ENCODE measurements at places on chromosomes 11 and 22. TPM values are rescaled to one million over a fixed set of nuclear protein-coding genes. Genes with fewer than 3 reads are reported as not detected.
A peak's percentile ranks its signal among the peaks of the same experiment; 100 is the strongest.

DNA sequence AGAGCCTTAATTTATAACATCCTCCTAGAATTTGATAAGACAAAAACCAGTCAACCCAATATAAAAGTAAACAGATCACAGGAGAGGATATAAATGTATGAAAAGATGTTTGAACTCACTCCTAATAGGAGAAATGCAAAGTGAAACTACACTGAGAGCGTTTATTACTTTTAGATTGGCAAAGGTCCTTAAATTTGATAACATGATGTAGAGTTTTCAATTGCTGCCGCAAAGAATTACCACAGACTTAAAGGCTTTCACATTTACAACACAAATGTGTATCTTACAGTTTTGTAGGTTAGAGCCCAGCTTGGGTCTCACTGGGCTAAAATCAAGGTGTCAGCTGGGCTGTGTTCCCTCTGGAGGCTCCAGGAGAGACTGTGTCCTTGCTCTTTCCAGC, 9.1 kb upstream of the POU2AF2 start:
- peaks cover 7% of the 10 kb centered on the region for H3K27me3 ChIP-seq
- H3K27ac ChIP-seq: no peak overlapping the region
- DNase-seq: no peak

GRCh38 chr11:131137046-131137445, 220.8 kb upstream of the SNX19 start:
- H3K4me3 ChIP-seq: no peak overlapping the region
- H3K27me3 ChIP-seq: no peaks in the 10 kb centered on the region
- no peaks in the 10 kb centered on the region for H3K4me1 ChIP-seq
- H3K36me3 ChIP-seq: no peaks in the 10 kb centered on the region
- no peak overlapping the region for H3K27ac ChIP-seq

DNA sequence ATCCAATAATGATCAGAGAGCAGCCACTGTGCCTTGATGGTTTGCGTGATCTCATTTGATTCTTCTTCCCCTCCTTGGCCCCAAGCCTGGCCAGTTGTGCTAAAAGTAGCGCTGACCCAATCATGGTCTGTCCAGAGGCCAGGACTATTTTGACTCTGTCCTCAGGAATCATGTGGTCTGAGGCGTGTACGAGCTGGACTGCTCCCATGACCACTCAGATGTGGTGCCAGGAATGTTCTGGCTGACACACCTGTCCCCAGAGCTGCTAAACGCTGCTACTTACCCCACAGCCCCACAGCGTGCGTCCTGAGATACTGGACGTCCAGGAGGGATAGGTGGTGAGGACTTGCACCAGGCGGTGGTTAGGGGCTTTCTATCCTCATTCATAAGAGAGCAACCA, 70.5 kb downstream of the FEZ1 start:
- H3K4me3 ChIP-seq: no peak overlapping the region
- H3K4me1 ChIP-seq: no peaks in the 10 kb centered on the region
- no peaks in the 10 kb centered on the region for H3K27me3 ChIP-seq
- DNase-seq: no peak
- H3K27ac ChIP-seq: no peak overlapping the region

DNA sequence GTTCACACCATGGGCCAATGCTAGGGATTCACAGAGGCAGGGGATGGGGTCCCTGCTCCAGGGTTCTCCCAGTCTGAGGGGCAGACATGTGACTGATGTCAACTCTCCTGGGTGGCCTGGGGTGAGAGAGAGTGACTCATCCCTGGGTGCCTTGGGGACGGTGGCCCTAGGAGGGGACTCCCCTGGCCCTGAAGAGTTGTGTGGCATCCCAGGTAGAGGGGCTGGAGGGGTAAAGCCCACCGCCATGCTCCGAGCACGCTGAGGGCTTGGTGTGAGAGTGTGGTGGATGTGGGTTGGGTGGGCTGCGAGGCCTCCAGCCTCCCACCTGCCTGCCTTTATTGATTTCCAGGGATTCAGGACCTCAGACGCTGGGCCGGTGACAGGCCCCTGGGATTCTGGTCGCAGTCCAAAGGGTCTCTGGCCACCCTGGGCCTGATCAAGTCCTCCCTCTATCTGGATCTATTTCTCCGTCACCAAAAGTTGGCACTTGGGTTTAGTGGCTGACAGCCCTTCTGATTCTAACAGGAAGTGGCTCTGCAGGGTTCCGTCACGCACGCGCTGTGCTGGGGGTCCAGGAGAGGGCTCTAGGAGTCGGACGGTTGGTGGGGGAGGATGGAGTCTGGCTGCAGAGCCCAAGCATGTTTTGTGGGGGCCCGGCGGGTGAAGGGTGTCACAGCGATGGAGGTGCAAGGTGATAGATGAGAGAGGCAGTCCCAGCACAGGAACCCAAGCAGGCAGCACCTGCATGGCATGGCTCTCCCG, 27.3 kb upstream of the WNT7B start:
- no peak overlapping the region for H3K27ac ChIP-seq
- no peaks in the 10 kb centered on the region for H3K36me3 ChIP-seq
- no peak for DNase-seq
- no peak overlapping the region for H3K4me3 ChIP-seq
- H3K27me3 ChIP-seq: no peaks in the 10 kb centered on the region

GRCh38 chr11:111351374-111352055, 27.6 kb downstream of the POU2AF1 start:
- no peak for DNase-seq
- H3K27ac ChIP-seq: no peak overlapping the region
- no peaks in the 10 kb centered on the region for H3K4me1 ChIP-seq
- H3K4me3 ChIP-seq: no peak overlapping the region

- no peak overlapping the region for H3K4me3 ChIP-seq
- no peak for DNase-seq
- no peak overlapping the region for H3K27ac ChIP-seq
- H3K27me3 ChIP-seq: peaks cover 28% of the 10 kb centered on the region
- H3K36me3 ChIP-seq: no peaks in the 10 kb centered on the region
- H3K4me1 ChIP-seq: no peaks in the 10 kb centered on the region
Observed at GRCh38 chr22:20442485-20443284, 5.1 kb upstream of the SCARF2 start.

- no peak overlapping the region for H3K4me3 ChIP-seq
- no peaks in the 10 kb centered on the region for H3K27me3 ChIP-seq
- no peak overlapping the region for H3K27ac ChIP-seq
- H3K4me1 ChIP-seq: peaks cover 43% of the 10 kb centered on the region
- no peak for DNase-seq
Observed at GRCh38 chr22:48630848-48631247, 1196.8 kb downstream of the BRD1 start.

- H3K27ac ChIP-seq: no peak overlapping the region
- H3K27me3 ChIP-seq: peaks cover 36% of the 10 kb centered on the region
- no peaks in the 10 kb centered on the region for H3K36me3 ChIP-seq
- no peak overlapping the region for H3K4me3 ChIP-seq
- no peaks in the 10 kb centered on the region for H3K4me1 ChIP-seq
Observed at GRCh38 chr22:26968859-26969523, 311.6 kb downstream of the MIAT start.

- H3K4me1 ChIP-seq: no peaks in the 10 kb centered on the region
- no peak for DNase-seq
- H3K27ac ChIP-seq: no peak overlapping the region
- peaks cover 28% of the 10 kb centered on the region for H3K27me3 ChIP-seq
Observed at GRCh38 chr22:44667829-44668189, 34.2 kb upstream of the PRR5 start.

DNA sequence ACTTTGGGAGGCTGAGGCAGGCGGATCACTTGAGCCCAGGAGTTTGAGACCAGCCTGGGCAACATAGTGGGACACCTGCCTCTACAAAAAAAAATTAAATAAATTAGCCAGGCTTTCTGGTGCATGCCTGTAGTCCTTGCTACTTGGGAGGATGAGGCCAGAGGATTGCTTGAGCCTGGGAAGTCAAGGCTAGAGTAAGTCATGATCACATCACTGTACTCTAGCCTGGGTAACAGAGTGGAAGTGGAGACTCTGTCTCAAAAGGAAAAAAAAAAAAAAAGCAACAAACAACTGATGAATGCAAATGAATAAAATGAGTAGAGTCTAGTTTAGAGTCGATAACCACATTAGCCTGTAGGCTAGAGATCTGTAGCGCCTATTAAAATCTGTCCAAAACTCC, 3.9 kb upstream of the BCL2L13 start:
- no peak overlapping the region for H3K27ac ChIP-seq
- no peak for DNase-seq
- H3K4me1 ChIP-seq: peaks cover 7% of the 10 kb centered on the region
- no peak overlapping the region for H3K4me3 ChIP-seq
- no peaks in the 10 kb centered on the region for H3K27me3 ChIP-seq

- no peak overlapping the region for H3K27ac ChIP-seq
- no peaks in the 10 kb centered on the region for H3K27me3 ChIP-seq
- DNase-seq: no peak
Observed at GRCh38 chr11:6553634-6554033, 49.8 kb downstream of the RRP8 start.

DNA sequence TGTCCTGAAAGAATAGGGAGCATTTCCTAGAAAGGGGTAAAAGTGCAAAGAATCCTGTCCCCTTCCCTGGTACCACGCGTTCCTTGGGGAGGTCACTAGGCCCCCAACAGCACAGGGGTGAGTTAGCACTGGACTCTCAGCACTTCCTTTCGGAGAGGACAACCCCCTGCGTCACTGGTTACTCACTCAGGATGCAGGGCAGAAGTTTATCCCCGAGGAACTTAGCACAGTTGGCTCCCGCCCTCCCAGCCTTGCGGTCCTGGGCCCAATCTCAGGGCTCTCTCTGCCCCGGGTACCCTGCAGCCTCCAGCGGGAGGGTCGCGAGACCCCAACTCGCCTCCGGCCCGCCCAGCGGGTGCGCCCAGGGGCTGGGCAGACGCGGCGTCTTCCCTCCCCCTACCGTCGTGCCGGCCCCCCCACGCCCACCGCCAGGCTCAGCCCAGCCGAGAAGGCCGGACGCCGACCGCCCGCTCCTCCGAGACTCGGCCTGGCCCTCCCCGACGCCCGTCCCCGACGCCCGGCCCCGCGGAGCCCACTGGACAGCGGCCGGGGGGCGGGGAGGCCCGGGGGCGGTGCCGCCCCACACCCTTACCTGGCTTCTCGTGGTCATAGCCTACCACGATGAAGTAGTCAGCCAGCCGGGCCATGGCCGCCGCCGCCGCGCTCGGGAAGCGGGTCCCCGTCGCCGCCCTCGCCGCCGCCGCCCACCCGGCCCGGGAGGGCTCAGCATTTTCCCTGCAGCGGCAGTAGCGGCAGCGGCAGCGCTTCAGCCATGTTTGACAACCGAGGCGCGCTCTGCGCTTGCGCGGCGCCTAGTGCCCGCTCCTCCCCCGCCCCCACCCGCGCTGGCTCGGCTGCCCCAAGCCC, at the start of gene SBF2:
Gene SBF2 (minus strand): TSS at position 797 of the 867 bp plus-strand sequence. CDS start 150 bp downstream, at position 647.
- DNase-seq: peak; percentile 97
- H3K27ac ChIP-seq: peak within 1 kb of the TSS; percentile 35
- peaks cover 35% of the 10 kb centered on the region for H3K27me3 ChIP-seq
- H3K4me1 ChIP-seq: peaks cover 12% of the 10 kb centered on the region
- H3K36me3 ChIP-seq: no peaks in the 10 kb centered on the region

Gene RIMBP3C
- 1.2 TPM for total RNA-seq

Gene MUC2
- total RNA-seq: not detected

All from neural progenitor cell (in vitro differentiated cells).